Activated T-cell treated with anti-CD3 and anti-CD28 coated beads, Interleukin-2, amount 50 U/mL, for 72 hours (primary cell): ENCODE measurements at places on chromosomes 5 and 9. TPM values are rescaled to one million over a fixed set of nuclear protein-coding genes. Genes with fewer than 3 reads are reported as not detected.

- no peak overlapping the region for H3K27ac ChIP-seq
- no peak for DNase-seq
- peaks cover 12% of the 10 kb centered on the region for H3K27me3 ChIP-seq
- no peaks in the 10 kb centered on the region for H3K4me1 ChIP-seq
- no peak overlapping the region for H3K4me3 ChIP-seq
Measured at GRCh38 chr9:38094165-38094564, 25.1 kb upstream of the SHB start.

- H3K36me3 ChIP-seq, result no peaks in the 10 kb centered on the region
- peaks cover 22% of the 10 kb centered on the region for H3K4me1 ChIP-seq
- H3K27me3 ChIP-seq, result peaks cover 11% of the 10 kb centered on the region
Measured at GRCh38 chr9:89815903-89816573, 211.2 kb downstream of the GADD45G start.

GRCh38 chr9:35313460-35313859 is 151.7 kb downstream of the UNC13B start:
- no peak overlapping the region for H3K27ac ChIP-seq
- H3K36me3 ChIP-seq, result no peaks in the 10 kb centered on the region
- H3K4me3 ChIP-seq, result no peak overlapping the region
- peaks cover 9% of the 10 kb centered on the region for H3K27me3 ChIP-seq

GRCh38 chr9:129460323-129461261 is 160.3 kb downstream of the C9orf50 start:
- peak overlapping the region; percentile 78 for H3K4me3 ChIP-seq
- H3K27me3 ChIP-seq, result no peaks in the 10 kb centered on the region
- DNase-seq, result peak; percentile 90
- peaks cover 43% of the 10 kb centered on the region for H3K4me1 ChIP-seq
- H3K27ac ChIP-seq, result peak overlapping the region; percentile 72
- H3K36me3 ChIP-seq, result no peaks in the 10 kb centered on the region

- H3K4me3 ChIP-seq, result no peak overlapping the region
- no peak overlapping the region for H3K27ac ChIP-seq
- no peaks in the 10 kb centered on the region for H3K36me3 ChIP-seq
- no peak for DNase-seq
- peaks cover 8% of the 10 kb centered on the region for H3K27me3 ChIP-seq
- H3K4me1 ChIP-seq, result peaks cover 12% of the 10 kb centered on the region
Measured at GRCh38 chr5:160537940-160538339, 116.3 kb downstream of the PTTG1 start.

- H3K4me1 ChIP-seq, result no peaks in the 10 kb centered on the region
- no peaks in the 10 kb centered on the region for H3K36me3 ChIP-seq
- no peak overlapping the region for H3K4me3 ChIP-seq
- DNase-seq, result no peak
Measured at GRCh38 chr5:50855001-50855400, 188.6 kb downstream of the PARP8 start.

DNA sequence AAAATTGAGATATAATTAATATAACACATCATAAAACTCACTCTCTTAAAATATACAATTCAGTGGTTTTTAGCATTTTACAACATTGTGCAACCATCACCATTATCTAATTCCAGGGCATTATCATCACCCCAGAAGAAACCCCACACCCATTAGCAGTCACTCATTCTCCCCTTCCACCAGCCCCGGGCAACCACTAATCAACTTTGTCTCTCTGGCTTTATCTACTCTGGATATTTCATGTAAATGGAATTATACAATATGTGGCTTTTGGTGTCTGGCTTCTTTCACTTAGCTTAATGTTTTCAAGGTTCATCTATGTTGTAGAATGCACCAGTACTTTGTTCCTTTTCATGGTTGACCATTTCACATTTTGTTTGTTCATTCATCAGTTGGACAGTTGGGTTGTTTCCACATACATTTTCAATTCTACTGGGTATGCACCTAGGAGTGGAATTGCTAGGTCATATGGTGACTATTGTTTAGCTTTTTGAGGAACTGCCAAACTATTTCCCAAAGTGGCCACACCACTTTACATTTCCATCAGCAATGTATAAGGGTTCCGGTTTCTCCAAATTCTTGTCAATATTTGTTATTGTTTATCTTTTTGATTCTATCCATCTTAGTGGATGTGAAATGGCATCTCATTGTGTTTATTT is 62.4 kb downstream of the MARCHF3 start:
- H3K4me1 ChIP-seq, result peaks cover 35% of the 10 kb centered on the region
- no peak for DNase-seq
- H3K36me3 ChIP-seq, result peaks cover 2% of the 10 kb centered on the region
- no peak overlapping the region for H3K27ac ChIP-seq
- no peaks in the 10 kb centered on the region for H3K27me3 ChIP-seq

DNA sequence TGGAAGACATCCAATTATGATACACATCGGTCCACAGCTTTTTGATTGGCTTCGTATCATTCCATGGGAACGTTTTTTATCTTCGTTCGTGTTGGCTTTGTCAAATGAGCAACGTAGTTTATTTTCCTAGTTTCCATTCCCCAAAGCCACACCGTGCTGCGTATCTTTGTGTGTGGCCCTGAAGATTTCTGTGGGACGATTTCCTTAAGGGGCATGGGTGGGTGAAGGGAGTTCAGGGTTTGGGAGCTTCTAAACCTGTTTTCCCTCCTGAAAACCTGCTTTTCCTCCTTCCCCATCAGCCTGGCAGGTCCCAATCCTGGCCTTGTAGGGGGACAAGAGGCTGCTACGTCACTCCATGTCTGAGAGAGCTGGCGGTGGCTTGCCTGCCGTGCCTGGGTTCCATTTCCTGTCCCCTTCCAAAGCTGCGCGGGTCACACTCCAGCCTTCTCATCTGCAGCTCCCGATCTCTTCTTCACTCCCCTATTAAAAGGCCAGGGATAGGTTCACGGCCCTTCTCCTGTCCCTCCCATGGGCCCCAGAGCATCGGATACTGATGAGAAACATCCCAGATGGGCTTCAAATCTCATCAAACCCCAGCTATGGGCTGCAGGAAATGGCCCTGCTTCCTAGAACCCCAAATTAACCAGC is 23.5 kb upstream of the ASS1 start:
- no peak for DNase-seq
- no peaks in the 10 kb centered on the region for H3K27me3 ChIP-seq
- H3K27ac ChIP-seq, result no peak overlapping the region
- H3K4me3 ChIP-seq, result no peak overlapping the region
- H3K36me3 ChIP-seq, result no peaks in the 10 kb centered on the region

GRCh38 chr9:110143950-110144545 is 63.9 kb downstream of the C9orf152 start:
- H3K4me3 ChIP-seq, result peak overlapping the region; percentile 21
- no peaks in the 10 kb centered on the region for H3K27me3 ChIP-seq
- H3K4me1 ChIP-seq, result peaks cover 66% of the 10 kb centered on the region
- DNase-seq, result peak; percentile 30

DNA sequence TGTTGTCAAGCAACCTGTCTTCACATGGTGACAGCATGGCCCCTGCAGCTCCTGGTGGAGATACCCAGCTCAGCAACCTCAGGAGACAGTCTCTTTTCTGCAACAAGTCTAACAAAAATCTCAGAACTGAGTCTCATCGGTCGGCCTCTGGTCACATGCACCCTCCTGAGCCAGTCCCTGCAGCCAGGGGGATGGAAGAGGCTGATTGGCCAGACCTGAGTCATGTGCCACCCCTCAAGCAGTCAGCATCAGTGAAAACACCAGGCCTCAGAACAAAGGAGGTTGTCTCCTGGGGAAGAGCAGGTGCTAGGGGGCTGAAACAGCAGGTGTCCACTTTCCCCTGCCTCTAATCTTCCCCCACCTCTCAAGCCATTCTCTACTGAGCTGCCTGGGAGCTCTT is 54.4 kb downstream of the SMIM23 start:
- no peaks in the 10 kb centered on the region for H3K36me3 ChIP-seq
- DNase-seq, result no peak
- no peaks in the 10 kb centered on the region for H3K27me3 ChIP-seq
- H3K4me1 ChIP-seq, result no peaks in the 10 kb centered on the region
- H3K4me3 ChIP-seq, result no peak overlapping the region
- H3K27ac ChIP-seq, result no peak overlapping the region

DNA sequence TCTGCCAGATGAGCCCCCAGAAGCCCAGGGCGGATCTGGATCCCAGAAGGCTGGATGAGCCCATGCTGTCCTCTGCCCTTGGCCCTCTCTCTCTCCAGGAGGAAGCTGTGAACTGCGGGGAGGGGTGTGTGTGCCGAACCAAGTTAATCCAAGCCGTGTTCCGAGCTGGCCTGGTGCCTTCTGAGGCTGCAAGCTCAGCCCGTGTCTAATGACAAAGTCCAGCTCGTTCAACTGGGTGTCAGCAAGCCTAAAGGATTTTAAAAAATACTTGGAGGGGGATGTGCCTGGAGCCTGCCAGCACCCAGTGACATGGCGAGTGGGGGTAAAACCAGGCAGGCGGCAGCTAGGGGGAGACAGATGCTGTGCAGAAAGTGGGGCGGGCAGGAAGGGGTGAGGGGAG is 8.0 kb downstream of the STC2 start:
- H3K36me3 ChIP-seq, result peaks cover 60% of the 10 kb centered on the region
- H3K27me3 ChIP-seq, result peaks cover 17% of the 10 kb centered on the region

DNA sequence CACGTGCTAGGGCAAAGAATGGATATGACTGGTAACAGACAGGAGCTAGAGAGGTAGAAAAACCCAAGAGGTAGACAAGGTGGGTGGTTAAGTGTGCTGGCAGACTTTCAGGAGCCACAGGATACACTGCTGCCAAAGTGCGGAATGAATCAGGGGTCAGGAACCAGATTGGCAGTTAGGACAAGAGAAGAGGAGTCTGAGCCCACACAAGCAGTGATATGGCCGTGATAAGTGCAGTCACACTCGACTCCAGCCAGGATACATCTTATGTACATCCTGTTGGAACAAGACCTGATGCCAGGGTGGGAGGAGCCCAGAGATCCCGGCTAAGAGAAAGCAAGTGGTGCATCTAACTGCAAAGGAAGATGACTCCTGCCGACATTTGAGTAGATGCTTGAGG is 10.0 kb downstream of the SLIT3 start:
- H3K27ac ChIP-seq, result no peak overlapping the region
- DNase-seq, result no peak
- no peaks in the 10 kb centered on the region for H3K4me1 ChIP-seq
- no peak overlapping the region for H3K4me3 ChIP-seq
- H3K36me3 ChIP-seq, result no peaks in the 10 kb centered on the region

- no peak for DNase-seq
- no peaks in the 10 kb centered on the region for H3K4me1 ChIP-seq
- peaks cover 6% of the 10 kb centered on the region for H3K27me3 ChIP-seq
- no peaks in the 10 kb centered on the region for H3K36me3 ChIP-seq
Measured at GRCh38 chr9:84929068-84929467, 259.5 kb downstream of the NTRK2 start.

- DNase-seq, result no peak
- H3K27me3 ChIP-seq, result peaks cover 14% of the 10 kb centered on the region
Measured at GRCh38 chr5:113172231-113172826, 195.7 kb downstream of the DCP2 start.

- DNase-seq, result no peak
- H3K36me3 ChIP-seq, result no peaks in the 10 kb centered on the region
- H3K27ac ChIP-seq, result no peak overlapping the region
Measured at GRCh38 chr5:84378961-84379360, 5.7 kb downstream of the EDIL3 start.

- H3K4me1 ChIP-seq, result peaks cover 1% of the 10 kb centered on the region
- DNase-seq, result no peak
- no peak overlapping the region for H3K27ac ChIP-seq
- peaks cover 36% of the 10 kb centered on the region for H3K27me3 ChIP-seq
Measured at GRCh38 chr5:115414406-115415142, 118.1 kb upstream of the CCDC112 start.

- no peak for DNase-seq
- H3K27me3 ChIP-seq, result no peaks in the 10 kb centered on the region
- H3K4me3 ChIP-seq, result no peak overlapping the region
- no peaks in the 10 kb centered on the region for H3K36me3 ChIP-seq
- no peak overlapping the region for H3K27ac ChIP-seq
Measured at GRCh38 chr5:53613536-53613935, 53.1 kb downstream of the NDUFS4 start.

DNA sequence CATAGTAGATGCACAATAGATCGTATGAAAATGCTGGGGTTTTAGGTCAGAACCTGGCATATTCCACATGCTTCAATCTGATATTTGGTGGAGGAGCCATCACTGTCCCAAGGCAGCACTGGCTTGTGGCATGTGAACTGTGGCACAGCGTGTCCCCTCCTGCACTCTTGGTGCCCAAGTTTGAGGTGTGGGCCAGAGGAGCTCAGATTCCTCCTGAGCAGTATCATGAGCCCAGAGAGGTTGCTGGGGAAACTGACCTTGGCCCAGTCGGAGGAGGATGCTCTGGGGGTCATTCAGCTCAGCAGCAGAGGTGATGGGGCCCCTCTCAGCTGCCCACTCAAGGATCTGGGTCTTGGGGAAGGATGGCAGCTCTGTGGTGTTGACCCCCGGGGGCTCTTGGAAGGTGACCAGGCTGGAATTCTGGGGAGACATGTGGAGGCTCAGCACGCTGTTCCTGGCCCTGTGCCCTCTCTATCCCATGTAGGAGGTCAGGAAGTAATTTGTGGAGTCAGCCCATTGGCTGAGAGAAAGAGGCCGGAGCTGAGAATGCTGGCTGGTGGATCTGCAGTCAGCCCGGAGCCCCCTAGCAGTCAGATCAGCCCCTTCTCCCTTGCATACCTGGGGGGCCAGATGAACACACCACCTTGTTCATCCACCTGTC is 23.7 kb downstream of the FPGS start:
- no peaks in the 10 kb centered on the region for H3K4me1 ChIP-seq
- DNase-seq, result no peak
- H3K27me3 ChIP-seq, result no peaks in the 10 kb centered on the region
- no peak overlapping the region for H3K27ac ChIP-seq

The PCDHGA3 gene
- total RNA-seq, result not detected

The ZFP2 gene
- total RNA-seq, result 0.58 TPM

The KIAA1191 gene
- total RNA-seq, result 59.0 TPM

The HMMR gene
- total RNA-seq, result 87.2 TPM

The ADAM19 gene
- 127 TPM for total RNA-seq

The TMEM174 gene
- not detected for total RNA-seq

The GDA gene
- not detected for total RNA-seq
